ENCODE measurements at places on chromosomes 4 and X.

- no peak for DNase-seq
These were observed 832 bp upstream of the EVC2 start for GRCh38 chr4:5709207-5709575.

- DNase-seq, result no peak
These were observed 8.7 kb downstream of the SMIM10 start for GRCh38 chrX:134999469-134999868.

GRCh38 chrX:40086569-40087335 lies 11.0 kb downstream of the BCOR start:
- DNase-seq, result no peak

DNA sequence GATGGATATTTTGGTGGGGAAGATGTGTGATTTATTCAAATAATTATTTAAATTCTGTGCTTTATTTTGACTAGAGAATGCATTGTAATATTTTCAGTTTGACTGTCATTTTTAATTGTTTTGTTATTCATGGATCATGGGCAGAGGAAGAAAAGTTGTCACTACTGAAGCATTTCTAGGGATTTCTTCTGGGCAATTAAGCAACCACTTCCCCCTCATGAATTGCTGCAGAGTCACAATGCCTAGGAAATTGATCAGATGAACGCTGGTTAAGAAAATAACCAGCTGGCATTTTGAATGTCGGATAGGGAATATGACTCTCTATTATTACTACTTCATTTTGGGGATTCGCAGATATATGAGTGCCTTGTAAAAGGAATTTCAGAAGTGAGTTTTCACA lies 283.3 kb downstream of the IL15 start:
- DNase-seq, result no peak

- DNase-seq, result no peak
These were observed 114.6 kb downstream of the PCDH18 start for GRCh38 chr4:137417676-137418075.

DNA sequence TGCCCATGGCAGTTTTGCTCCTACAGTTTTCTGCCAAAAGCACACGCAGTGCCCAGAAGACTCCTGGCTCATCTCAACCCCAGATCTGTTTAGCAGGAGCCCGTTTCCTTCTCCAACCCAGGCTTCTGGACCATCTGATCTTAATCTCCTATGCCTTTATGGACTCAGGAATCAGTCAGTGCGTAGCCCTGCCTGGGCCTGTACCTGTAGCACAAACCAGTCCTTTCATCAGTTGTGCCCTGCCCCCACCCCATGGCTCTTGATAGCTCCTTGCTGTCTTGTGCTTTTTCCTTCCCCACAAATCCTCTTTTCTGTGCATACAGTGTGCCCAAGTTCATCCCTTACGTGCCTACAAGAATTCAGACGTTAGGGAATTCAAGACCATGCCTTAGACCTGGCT lies 1.5 kb downstream of the ZNF718 start:
- DNase-seq, result no peak

DNA sequence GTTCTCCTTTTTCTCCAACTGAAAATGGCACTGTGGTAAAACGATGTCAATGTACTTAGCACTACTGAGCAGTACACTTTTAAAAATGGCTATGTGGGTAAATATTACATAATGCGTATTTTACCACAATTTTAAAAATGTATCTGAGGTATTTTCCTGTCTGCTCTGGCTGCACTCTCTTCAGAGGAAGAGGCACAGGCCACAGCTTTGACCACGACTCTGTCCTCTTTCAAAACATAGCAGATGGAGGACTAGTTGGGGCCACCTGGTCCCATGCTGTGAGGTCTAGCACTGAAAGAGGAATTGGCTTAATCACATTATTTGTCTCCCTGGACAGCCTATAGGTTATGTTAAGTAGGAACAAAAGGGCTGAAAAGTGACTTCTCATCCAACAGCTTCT lies 5.2 kb downstream of the KCNE5 start:
- no peak for DNase-seq

- DNase-seq, result no peak
These were observed 243.8 kb upstream of the HHIP start for GRCh38 chr4:144402176-144402575.

- no peak for DNase-seq
These were observed 55.6 kb upstream of the RBM47 start for GRCh38 chr4:40685300-40685699.
